Liver (tissue), 10 donors: ENCODE measurements at places on chromosomes 12 and 14. TPM values are rescaled to one million over a fixed set of nuclear protein-coding genes. Genes with fewer than 3 reads are reported as not detected.

DNA sequence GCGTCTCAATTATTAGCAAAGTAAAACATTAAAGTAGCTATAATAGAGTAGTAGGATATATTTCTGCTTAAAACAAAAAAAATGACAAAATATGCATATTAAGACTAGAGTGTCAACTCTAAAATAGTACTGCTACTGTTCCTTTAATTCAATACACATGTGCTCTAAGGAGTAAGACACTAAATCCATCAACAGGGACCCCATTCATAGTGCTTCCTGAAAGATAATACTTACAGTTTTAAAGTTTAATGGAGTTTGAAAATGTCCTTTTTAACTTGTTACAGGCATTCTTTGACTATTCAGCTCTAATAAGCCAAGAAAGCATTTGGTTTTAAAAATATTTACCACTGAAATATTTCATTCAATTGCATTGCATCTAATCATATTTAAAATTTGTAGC, 145.2 kb downstream of the ADAMTS20 start:
- H3K27ac ChIP-seq, result no peak overlapping the region
- H3K4me3 ChIP-seq, result no peak overlapping the region
- no peak for DNase-seq
- no peaks in the 10 kb centered on the region for H3K36me3 ChIP-seq
- no peaks in the 10 kb centered on the region for H3K4me1 ChIP-seq

GRCh38 chr14:102927878-102928411, 5.5 kb downstream of the AMN start:
- H3K4me3 ChIP-seq, result no peak overlapping the region
- H3K27ac ChIP-seq, result no peak overlapping the region
- DNase-seq, result no peak

GRCh38 chr12:94755598-94755997, 105.2 kb upstream of the TMCC3 start:
- H3K4me1 ChIP-seq, result no peaks in the 10 kb centered on the region
- H3K27me3 ChIP-seq, result no peaks in the 10 kb centered on the region
- no peak overlapping the region for H3K27ac ChIP-seq
- H3K4me3 ChIP-seq, result no peak overlapping the region

CLEC2A gene
- total RNA-seq, result not detected

- no peak overlapping the region for H3K4me3 ChIP-seq
- H3K27me3 ChIP-seq, result no peaks in the 10 kb centered on the region
- no peak for DNase-seq
- H3K4me1 ChIP-seq, result no peaks in the 10 kb centered on the region
- peaks cover 5% of the 10 kb centered on the region for H3K36me3 ChIP-seq
Observed at GRCh38 chr14:63939006-63939270, 86.1 kb downstream of the SYNE2 start.

DNA sequence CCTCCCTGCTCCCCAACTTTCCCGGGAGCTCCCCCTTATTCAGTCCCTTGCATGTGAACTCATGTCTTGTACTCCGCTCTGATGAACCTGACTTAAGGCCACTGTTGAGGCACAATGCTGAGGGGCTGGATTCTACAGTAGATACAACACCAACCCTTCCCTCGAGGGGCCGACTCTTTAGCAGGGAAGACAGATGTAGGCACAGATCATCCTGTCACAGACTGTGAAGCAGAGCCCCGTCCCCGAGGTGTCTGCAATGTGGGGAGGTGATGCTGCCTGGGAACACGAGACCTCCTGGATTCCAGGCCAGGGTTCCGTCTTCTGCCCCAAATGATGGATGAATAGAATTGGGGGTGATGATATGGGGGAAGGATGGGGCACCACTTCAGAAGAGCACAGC, 175.1 kb downstream of the CHST11 start:
- H3K27ac ChIP-seq, result no peak overlapping the region
- no peak overlapping the region for H3K4me3 ChIP-seq
- no peak for DNase-seq

GRCh38 chr14:92495027-92495426, 18.6 kb upstream of the RIN3 start:
- H3K4me1 ChIP-seq, result no peaks in the 10 kb centered on the region
- H3K27ac ChIP-seq, result no peak overlapping the region
- no peaks in the 10 kb centered on the region for H3K36me3 ChIP-seq
- no peak overlapping the region for H3K4me3 ChIP-seq

DNA sequence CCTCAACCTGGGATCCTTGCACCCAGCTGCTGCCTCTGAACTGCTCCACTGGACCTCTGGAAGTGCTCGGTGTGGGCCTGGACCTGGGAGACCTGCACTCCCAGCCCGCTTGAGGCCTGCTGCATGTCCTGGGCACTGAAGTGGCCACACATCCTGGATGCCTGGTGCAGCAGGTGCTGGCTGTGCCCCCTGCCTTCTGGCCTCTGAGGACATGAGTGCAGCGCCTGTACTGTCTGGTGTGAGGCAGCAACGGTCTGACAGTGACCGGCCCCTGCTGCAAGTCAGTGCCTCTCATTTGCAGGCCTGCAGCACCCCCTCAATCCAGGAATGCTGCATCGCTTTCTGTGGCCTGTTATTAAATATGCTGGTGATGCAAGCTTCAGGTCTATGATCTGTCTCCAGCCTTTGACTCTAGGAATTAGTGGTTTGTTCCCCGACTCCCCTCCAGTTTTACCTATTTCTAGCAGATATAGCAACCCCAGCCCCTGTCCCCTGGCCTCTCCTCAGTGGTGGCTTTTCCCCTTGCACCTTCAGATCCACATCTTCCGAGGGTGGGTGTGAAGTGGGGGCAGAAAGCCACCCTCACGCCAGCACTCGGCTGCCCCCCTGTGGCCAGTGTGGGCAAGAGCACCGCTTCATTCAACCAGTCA, 3.6 kb downstream of the SMIM41 start:
- no peak overlapping the region for H3K4me3 ChIP-seq
- H3K4me1 ChIP-seq, result peaks cover 8% of the 10 kb centered on the region
- DNase-seq, result peak; percentile 74
- H3K27ac ChIP-seq, result peak overlapping the region; percentile 80

- no peaks in the 10 kb centered on the region for H3K27me3 ChIP-seq
- no peak overlapping the region for H3K27ac ChIP-seq
- H3K36me3 ChIP-seq, result no peaks in the 10 kb centered on the region
- DNase-seq, result no peak
- no peak overlapping the region for H3K4me3 ChIP-seq
Observed at GRCh38 chr12:8546591-8546990, 5.9 kb upstream of the CLEC4E start.

DNA sequence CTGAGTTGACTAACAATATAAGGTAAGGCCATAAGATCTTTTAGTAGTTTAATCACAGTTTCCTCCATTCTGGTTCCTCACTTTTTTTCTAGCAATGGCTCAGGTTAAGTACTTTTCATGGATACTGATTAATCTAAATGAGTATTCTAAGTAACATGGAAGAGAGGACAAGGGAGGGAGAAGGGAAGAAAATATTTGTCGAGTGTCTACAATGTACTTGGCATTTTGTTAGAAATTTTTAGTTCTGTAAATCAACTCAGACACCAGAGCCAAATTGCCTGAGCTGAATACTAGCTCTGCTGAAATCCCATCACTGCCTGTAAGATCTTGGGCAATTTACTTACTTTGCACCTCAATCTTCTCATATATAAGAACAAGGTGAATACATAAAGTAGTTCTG, 20.2 kb downstream of the RERG start:
- no peaks in the 10 kb centered on the region for H3K4me1 ChIP-seq
- no peak overlapping the region for H3K27ac ChIP-seq
- no peaks in the 10 kb centered on the region for H3K36me3 ChIP-seq
- DNase-seq, result no peak
- no peak overlapping the region for H3K4me3 ChIP-seq

SOX5 gene
- 8.4 TPM for total RNA-seq

- DNase-seq, result no peak
- no peaks in the 10 kb centered on the region for H3K4me1 ChIP-seq
- H3K36me3 ChIP-seq, result no peaks in the 10 kb centered on the region
Observed at GRCh38 chr14:95058491-95058890, 98.8 kb downstream of the DICER1 start.

DNA sequence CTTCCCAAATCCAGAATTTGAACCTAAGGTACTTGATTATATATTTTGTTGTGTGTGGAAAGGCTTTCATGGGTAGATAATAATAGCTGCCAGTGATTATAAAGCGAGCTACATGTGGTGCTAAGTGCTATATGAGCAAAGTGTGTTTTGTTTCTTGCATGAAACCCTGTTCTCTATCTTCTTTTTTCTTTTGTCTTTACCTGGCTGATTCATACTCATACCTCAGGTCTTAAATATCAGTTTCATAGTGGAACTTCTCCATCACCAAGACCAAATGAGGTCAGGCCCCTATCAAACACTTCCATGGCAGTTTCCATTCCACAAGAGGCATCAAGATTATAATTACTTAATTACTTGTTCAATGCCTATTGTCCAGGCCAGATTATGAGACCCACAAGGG, 6.9 kb downstream of the MAP3K9 start:
- no peaks in the 10 kb centered on the region for H3K4me1 ChIP-seq
- no peak for DNase-seq
- no peaks in the 10 kb centered on the region for H3K27me3 ChIP-seq
- peaks cover 5% of the 10 kb centered on the region for H3K36me3 ChIP-seq
- no peak overlapping the region for H3K27ac ChIP-seq

DNA sequence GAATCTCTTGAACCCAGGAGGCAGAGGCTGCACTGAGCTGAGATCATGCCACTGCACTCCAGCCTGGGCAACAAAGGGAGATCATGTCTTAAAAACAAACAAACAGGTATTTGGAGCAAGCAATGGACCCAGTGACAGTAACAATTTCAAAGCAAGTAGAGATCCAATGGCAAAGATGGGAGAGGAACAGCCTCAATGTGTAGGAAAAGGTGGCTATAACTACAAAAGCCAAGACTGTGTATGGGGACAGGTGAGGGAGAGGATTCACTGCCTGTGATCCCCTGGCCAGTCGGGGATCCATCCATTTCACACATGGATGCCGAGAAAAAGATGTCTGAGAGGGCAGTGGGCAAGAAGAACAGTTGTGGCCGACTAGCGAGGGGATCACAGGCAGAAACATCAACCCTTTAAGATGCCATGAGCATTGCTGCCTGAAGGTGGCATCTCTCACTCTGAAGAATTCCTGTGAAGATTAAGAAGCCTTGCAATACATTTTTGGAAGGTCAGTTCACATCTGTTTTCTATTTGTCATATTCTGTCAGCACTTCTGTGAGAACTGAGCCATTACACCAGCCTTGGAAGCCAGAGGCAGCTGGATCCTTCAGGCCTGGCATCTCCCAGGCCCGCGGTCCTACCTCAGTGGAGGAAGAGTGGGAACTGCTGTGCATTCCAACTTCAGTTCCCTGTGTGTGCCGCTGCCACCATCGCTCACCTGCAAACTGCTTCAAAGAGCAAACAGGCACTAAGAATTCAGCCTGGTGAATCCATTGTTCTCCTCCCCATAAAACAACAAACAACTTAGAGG, 54.5 kb upstream of the FRS2 start:
- H3K4me3 ChIP-seq, result no peak overlapping the region
- DNase-seq, result peak; percentile 37
- peaks cover 19% of the 10 kb centered on the region for H3K4me1 ChIP-seq

- H3K27me3 ChIP-seq, result no peaks in the 10 kb centered on the region
- H3K36me3 ChIP-seq, result no peaks in the 10 kb centered on the region
- H3K4me1 ChIP-seq, result peaks cover 21% of the 10 kb centered on the region
- no peak overlapping the region for H3K4me3 ChIP-seq
- no peak for DNase-seq
Observed at GRCh38 chr12:21600196-21600595, 4.5 kb downstream of the GYS2 start.

GRCh38 chr14:74509587-74510222, 16.1 kb downstream of the ISCA2 start:
- no peaks in the 10 kb centered on the region for H3K27me3 ChIP-seq
- no peak overlapping the region for H3K27ac ChIP-seq
- no peak overlapping the region for H3K4me3 ChIP-seq
- DNase-seq, result no peak
- H3K36me3 ChIP-seq, result no peaks in the 10 kb centered on the region

DNA sequence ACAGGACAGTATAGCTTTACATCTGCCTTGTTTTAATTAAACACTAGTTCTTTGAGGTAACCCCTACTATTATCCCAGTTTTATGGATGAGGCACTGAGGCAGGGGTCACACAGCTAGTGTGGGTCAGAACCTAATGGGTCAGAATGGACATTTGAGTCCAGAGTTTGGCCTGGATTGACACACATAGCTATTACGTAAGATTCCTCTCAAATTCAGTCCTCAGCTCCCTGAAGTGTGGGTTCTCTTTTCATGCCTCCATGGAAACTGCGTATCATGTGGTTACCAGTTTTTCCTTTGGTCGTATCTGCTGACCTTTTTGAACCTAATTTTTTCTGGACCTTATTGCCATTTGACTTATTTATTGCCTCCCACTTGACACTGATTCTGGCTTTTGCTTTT, 40.4 kb downstream of the PSEN1 start:
- H3K27ac ChIP-seq, result no peak overlapping the region
- H3K4me3 ChIP-seq, result no peak overlapping the region
- DNase-seq, result no peak
- no peaks in the 10 kb centered on the region for H3K27me3 ChIP-seq
- peaks cover 8% of the 10 kb centered on the region for H3K4me1 ChIP-seq

COX8C gene
- not detected for total RNA-seq

DNA sequence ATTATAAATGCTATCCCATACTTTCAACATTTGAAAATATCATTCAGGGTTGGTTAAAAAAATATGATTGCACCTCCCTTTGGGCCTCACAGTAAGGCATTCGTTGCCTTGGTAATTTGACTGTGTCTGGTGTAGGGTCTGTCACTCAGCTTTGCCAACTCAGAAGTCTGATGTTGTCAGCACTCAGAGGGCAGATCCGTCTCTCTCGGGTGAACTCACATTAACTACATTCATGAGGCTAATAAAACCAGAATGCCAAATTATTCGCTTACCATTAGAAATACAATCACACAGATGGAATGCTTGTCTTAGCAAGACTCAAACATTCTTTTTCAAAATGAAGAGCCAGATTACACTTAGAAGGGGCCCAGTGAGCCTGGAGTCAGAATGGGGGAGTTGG, 53.0 kb downstream of the NPAS3 start:
- H3K27me3 ChIP-seq, result no peaks in the 10 kb centered on the region
- H3K36me3 ChIP-seq, result no peaks in the 10 kb centered on the region
- no peaks in the 10 kb centered on the region for H3K4me1 ChIP-seq
- H3K4me3 ChIP-seq, result no peak overlapping the region

- DNase-seq, result no peak
- no peak overlapping the region for H3K27ac ChIP-seq
- peaks cover 8% of the 10 kb centered on the region for H3K4me1 ChIP-seq
- H3K4me3 ChIP-seq, result no peak overlapping the region
Observed at GRCh38 chr12:46794593-46795190, 31.1 kb downstream of the SLC38A4 start.

GRCh38 chr14:32006263-32007110, 70.6 kb upstream of the ARHGAP5 start:
- H3K4me3 ChIP-seq, result no peak overlapping the region
- no peak for DNase-seq
- H3K27me3 ChIP-seq, result no peaks in the 10 kb centered on the region
